Stimulated activated CD4-positive, alpha-beta T cell treated with anti-CD3 and anti-CD28 coated beads, Interleukin-1b, Interleukin-23, amount 100 ng/mL, for 1 hour (primary cell): ENCODE measurements at places on chromosomes 5 and 9.

DNA sequence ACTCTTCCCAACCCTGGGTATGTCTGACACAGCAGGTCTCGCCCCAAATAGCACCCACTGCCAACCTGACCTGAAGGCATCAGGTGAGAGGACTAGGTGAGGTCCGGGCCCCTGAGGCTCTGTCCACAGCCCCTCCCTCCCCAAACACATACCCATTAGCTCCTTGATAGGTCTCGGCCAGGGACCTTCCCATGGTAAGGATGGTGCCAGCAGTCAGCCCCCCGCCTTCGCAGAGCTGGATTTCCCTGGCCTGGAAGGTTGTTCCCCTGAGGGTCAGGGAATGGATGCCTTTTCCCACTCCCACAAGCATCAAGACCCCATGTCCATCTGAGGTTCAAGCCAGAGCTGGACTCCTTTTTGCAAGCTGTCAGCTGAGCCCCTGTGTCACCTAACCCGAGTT, 2.7 kb downstream of the ENHO start:
- no peak for DNase-seq

GRCh38 chr9:16597136-16597535, 273.3 kb downstream of the BNC2 start:
- no peak for DNase-seq

GRCh38 chr5:175448276-175448675, 4.3 kb upstream of the DRD1 start:
- no peak for DNase-seq

DNA sequence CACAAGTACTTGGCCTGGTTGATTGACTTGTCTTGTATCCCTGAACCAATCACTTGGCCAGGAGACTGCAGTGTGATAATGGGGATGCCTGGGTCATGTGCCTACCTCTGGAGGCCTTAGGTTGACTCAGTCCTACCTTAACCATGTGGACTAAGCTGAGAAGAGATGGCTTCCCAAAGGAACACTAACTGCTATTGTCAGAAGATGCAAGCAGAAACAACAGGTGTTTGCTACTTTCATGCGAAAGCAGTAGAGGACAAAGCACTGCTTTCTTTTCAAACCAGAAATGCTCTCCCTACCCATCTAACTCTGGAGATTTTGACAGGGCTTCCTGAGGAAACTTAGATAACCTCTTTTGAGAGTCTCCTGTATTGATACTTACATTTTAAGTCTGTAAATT, 22.9 kb downstream of the CDK7 start:
- no peak for DNase-seq

GRCh38 chr5:1208743-1209488, 7.5 kb downstream of the SLC6A19 start:
- DNase-seq: no peak

GRCh38 chr9:88230612-88231011, 92.3 kb upstream of the SPATA31C2 start:
- no peak for DNase-seq

GRCh38 chr5:155532621-155533311, 519.2 kb downstream of the KIF4B start:
- DNase-seq: no peak

GRCh38 chr5:65961633-65962032, 35.3 kb downstream of the ERBIN start:
- no peak for DNase-seq

GRCh38 chr5:14547666-14548065, 33.9 kb upstream of the OTULINL start:
- no peak for DNase-seq

GRCh38 chr5:98630621-98631020, 142.8 kb upstream of the RGMB start:
- no peak for DNase-seq

GRCh38 chr5:32030686-32031085, 143.4 kb downstream of the GOLPH3 start:
- no peak for DNase-seq

DNA sequence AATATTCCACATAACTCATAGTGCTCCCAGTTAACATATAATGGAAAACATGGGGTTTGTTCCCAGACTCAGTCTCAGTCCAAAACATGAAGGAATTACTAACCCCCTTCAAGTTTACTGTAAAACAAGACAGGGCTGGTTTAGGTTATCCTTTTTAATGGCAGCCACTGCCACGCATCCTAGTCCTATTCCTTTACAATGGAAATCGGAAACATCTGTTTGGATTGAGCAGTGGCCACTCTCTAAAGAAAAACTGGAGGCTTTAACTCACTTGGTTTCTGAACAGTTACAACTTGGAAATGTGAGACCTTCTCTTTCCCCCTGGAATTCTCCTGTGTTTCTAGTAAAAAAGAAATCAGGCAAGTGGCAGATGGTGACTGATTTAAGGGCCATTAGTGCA, 609.9 kb upstream of the ACO1 start:
- no peak for DNase-seq

DNA sequence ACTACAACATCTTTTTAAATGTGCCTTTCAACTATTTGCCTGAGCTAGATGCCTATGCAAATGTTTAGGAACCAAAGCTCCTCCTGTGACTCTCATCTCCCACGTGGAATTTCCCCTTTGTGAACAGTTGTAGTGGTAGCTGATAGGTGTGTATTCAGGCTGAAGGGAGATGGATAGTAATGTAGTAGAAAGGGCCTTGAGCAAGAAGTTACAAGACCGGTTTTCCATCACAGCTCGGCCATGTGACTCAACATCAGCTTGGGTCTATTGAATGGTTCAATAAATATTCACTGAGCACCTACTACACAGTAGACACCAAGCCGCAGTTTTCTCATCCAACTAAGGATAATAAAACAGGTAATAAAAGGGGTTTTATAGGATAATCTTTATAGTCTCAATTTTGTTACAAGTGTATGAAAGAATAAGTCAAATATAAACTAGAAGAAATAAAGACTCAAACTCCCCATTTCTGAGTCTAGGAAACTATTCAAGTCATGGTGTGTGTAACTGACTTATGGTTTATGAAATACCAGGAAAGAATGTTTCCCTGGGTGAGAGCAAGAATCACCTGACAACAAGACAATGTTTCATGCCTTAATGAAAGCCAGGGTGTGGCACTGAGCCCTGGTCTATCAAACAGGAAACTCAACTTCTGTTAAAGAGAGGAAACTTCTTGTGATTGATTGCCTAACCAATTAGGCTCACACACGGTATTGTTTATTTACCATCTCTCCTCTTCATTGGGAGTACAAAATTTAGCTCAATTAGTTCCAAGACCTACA, 187.1 kb upstream of the SPEF2 start:
- no peak for DNase-seq

GRCh38 chr5:132023258-132024116, 12.0 kb upstream of the ACSL6 start:
- no peak for DNase-seq

DNA sequence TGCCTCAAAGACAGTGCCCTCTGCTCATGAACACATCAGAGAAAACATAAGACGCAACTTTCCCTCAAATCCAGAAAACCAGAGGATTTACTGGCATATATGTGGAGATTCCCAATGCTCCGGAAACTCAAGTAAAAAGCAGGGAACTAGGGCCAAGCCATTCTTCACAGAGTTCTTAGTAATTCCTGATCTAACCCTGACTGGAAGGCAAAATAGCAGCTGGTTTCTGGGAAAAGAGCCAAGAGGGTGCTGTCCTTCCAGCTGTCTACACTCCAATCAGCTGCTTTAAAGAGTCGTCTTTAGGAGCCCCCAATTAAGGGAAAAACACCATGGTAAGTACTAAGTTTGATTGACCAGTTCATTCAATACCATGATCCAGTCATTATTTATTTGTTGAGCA, 49.6 kb downstream of the GNA14 start:
- DNase-seq: no peak

DNA sequence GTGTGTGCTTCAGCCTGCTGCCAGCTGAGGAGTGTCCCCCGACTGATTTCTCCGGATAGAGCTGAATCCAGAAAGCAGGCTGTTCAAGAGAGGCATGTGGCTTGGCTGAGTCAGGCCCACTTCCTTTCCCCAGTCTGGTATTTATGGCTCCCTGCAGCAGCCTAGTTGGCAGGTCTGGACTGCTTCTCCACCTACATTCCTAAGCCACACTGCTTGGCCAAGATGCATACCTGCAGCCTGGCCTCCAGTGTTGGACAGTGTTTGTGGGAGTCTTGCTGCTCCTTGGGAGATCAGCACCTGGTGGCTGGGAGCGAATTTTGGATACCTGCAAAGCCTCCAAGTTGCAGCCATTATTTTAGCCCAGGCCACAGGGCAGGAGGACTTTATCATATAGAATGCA, 670.8 kb downstream of the ACTL7B start:
- DNase-seq: no peak

DNA sequence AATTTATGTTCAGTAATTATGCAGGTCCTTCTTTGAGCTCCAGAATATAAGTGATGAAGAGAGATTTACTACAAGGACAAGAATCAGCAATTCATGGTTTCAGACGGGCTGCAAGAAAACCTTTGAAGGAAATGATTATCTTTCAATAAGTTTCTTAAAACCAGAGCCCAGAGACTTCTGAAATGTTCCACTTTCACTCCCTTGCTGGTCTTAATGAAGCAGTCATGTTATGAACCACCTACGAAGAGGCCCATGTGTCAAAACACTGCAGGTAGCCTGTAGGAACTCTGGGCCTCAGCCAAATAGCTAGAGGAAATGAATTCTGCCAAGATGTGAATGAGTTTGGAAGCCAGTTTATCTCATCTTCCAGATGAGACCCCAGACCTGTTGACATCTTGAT, 505.9 kb upstream of the MEF2C start:
- no peak for DNase-seq

DNA sequence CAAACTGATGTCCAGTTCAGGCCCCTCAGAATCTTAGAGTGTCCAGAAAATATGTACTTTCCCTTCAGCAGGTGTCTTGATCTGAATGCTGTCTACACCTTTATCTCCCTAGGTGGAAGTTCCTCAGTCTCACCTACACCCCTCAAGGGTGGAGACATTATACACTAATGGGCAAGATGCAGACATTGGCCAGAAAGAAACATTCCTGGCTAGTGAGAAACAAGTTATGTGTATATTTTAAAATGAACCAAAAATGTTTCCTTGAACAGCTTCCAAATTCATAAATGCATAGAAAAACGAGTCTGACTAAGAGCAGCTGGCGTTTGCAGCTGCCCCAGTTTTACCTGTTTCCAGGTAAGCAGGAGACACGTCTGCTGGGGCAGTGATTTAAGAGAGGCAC, 140.5 kb upstream of the IRX4 start:
- no peak for DNase-seq

GRCh38 chr5:114362977-114363761, 1.3 kb downstream of the KCNN2 start:
- DNase-seq: no peak

DNA sequence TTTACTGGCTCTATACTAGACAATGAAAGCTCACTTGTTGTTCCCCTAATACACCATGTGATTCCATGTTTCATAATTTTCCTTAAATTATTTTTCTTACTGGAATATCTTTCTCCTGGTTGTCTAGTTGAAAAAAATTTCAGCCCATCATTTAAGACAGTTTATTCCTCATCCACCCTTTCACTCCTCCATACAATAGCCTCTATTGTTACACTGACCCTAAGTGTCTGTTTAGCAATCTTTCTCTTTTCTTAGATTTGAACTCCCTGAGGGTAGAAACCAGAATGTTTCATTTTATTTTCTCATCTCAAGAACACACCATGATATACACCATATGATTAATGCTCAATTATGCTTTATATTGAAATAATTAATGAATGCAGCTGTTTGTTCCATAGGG, 413.4 kb upstream of the ITGA1 start:
- no peak for DNase-seq

DNA sequence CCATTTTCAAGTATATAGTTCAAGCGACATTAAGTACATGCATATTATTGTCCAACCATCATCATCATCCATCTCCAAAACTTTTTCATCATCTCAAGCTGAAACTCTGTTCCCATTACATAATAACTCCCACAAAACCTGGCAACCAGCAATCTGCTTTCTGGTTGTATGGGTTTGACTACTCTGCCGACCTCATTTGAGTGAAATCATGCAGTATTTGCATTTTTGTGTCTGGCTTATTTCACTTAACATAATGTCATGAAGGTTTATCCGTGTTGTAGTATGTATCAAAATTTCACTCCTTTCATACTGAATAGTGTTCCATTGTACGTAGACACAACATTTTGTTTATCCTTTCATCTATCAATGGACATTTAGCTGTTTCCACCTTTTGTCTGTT, 74.8 kb downstream of the SGCD start:
- no peak for DNase-seq

- DNase-seq: no peak
These were observed 636.5 kb downstream of the TAF11L14 start for GRCh38 chr5:18270635-18271338.

DNA sequence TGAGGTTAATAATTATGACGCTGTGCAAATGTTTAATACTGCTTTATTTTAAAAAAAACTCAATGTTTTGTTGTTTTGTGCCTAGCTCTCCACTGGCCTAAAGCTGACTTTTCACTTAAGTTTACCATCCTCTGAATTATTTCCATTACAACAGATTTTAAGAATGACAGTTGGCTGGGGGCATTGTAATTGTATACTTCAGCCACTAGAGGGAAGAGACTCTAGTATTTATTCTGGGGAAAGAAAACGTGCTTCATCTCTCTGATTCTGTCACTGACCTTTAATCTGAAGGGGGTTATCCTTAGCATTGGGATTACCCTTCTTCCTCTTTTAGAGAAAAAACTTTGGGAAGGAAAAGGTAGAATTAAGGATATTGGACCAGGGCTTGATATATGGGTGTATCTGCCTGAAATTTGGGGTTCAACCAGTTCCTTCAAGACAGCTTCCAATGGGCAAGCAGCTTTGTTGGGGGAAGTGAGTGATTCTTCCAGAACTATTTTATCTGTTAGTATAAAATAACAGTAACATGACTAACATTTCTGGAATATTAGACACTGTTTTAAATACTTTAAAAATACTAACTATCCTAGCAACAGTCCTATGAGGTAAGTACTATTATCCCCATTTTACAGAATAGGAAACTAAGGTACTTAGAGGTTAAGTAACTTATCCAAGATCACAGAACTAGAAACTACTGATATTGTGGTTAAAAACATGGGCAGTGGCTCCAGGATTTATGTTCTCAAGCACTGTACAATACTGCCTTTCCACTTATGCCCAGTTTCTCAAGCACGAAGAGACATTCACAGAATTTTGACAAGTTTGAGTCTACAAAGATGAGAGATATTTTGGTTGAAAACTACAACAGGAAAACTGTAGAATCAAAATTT, 208.4 kb downstream of the CD180 start:
- DNase-seq: no peak

GRCh38 chr9:136379003-136379287, 5.5 kb upstream of the CARD9 start:
- DNase-seq: no peak

- no peak for DNase-seq
These were observed 40.4 kb upstream of the SMU1 start for GRCh38 chr9:33116860-33117259.

- DNase-seq: no peak
These were observed 28.9 kb upstream of the CKMT2 start for GRCh38 chr5:81204205-81204604.

GRCh38 chr5:67045816-67046740, 150.5 kb downstream of the CD180 start:
- no peak for DNase-seq

GRCh38 chr5:176994460-176995121, 12.0 kb downstream of the UIMC1 start:
- DNase-seq: no peak
